Uterus (tissue), 4 donors: ENCODE measurements at places on chromosomes 1 and 21. TPM values are rescaled to one million over a fixed set of nuclear protein-coding genes. Genes with fewer than 3 reads are reported as not detected.

DNA sequence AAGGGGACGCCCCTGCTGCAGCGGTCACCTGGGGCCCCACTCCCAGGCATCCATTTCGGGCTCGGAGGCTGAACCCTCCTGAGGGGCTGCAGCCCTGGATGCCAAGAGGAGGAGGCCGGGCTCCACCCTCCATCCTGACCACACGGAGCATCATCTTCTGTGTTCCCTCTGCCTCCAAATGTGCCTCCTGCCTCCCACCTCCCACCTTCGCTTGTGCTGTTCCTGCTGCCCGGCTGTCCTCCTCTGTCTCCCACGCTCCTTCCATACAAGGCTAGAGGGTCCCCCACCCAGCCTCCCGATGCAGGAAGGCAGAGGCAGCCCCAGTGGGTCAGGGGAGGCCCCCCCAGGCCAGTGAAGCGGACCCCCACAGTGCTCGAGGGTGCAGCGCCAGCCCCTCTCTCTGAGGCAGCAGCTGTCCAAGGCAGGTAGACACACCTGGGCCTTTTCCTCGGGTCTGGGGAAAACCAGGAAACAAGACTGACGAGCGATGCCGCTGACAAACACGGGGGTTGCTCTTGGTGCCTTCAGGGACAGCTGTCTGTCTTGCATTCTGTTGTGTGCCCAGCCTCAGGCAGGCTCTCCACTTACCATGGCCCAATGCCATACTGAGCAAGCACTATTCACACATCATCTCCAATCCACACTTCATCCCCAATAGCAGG lies 16.8 kb upstream of the PLEKHG5 start:
- no peak for DNase-seq

DNA sequence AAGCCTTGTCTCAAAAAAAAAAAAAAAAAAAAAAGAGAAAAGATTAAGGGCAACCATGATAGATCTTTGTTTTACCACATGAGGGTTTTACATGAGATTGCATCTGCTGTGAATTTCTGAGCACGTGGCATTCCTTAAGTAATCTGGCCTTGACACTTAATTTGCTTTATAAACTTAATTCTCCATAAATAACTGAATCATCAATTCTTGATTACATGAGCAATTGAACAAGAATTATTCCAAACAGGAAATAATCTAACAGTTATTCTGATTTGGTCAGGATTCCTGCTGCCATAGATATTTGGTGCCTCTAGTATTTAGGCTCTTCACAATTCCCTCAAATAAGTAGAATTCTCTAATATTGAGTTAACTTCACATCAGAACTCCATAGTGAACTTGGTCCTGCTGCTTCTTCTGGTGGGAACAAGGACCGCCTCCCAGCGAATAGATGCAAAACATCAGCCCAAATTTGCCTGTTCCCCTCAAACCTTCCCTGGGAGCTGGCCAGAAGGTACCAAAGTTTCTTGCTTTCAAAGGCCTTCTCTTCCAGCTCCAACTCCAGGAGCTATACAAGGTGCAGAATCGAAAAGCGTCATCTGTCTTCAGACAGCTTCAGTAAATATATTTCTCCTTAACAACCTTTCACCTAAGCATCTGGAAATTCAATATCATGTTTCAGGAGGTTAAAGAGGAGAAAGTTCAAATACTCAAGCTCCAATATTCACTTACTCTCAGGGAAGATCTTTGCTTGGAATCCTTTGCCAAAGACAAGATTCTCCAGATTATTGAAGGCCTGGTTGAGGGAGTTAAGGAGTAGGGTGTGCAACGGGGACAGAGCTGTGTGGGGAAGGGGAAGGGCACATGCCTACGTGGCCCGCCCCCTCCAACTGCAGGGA lies 1.0 kb downstream of the KRTCAP2 start:
- DNase-seq: no peak

GRCh38 chr1:185396126-185396525 lies 79.1 kb upstream of the IVNS1ABP start:
- DNase-seq: no peak

GRCh38 chr1:226688056-226688748 lies 50.9 kb downstream of the ITPKB start:
- no peak for DNase-seq

DNA sequence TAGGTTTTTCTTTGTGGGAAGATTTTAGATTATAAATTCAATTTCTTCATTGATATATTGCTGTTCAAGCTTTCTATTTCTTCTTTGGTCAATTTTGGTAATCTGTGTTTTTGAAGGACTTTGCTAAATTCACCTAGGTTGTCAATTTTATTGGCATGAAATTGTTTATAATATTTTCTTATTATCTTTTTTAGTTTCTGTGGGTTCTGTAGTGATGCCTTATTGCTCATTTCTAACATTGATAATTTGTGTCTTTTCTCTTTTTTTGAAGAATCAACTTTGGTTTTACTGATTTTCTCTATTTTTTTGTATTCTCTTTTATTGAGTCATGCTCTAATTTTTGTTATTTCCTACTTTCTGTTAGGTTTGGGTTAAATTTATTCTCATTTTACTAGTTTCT lies 123.2 kb downstream of the ADSS2 start:
- no peak for DNase-seq

GRCh38 chr1:30901798-30902581 lies 6.6 kb downstream of the SDC3 start:
- DNase-seq: peak; percentile 51

GRCh38 chr21:16388291-16388690 lies 658.5 kb downstream of the USP25 start:
- no peak for DNase-seq

GRCh38 chr21:35357041-35357780 lies 308.1 kb upstream of the RUNX1 start:
- DNase-seq: no peak

DNA sequence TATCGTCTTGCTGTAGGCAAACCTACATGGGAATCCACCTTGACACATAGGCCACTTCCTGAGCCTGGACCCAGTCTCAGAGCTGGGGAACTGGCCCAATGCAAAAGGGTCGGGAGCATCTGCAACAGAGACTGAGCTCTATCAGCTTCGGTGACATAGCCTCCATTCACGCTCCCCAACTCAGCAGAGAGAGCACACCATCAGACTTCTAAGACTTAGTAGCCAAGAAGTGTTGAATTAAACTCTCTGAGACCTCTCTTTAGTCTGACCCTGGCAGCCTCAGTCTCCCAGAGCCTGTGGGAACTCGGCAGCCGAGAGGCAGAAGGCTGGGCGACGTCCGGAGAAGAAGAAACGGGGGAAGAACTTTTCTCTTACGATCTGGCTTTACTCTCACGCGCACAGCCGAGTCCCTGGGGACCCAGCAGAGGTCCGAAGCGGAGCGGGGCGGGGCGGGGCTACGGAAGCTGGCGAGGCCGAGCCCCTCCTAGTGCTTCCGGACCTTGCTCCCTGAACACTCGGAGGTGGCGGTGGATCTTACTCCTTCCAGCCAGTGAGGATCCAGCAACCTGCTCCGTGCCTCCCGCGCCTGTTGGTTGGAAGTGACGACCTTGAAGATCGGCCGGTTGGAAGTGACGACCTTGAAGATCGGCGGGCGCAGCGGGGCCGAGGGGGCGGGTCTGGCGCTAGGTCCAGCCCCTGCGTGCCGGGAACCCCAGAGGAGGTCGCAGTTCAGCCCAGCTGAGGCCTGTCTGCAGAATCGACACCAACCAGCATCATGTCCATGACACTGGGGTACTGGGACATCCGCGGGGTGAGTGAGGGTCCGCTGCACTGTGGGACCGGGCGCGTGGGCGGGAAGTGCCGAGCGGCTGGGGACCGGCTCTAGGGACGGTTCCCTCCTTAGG lies at the start of gene GSTM4:
Gene GSTM4 (plus strand): TSS at position 485 of the 905 bp plus-strand sequence. CDS start 291 bp downstream, at position 776.
- peak; percentile 88 for DNase-seq

GRCh38 chr1:41466146-41466545 lies 18.3 kb downstream of the EDN2 start:
- DNase-seq: no peak

GRCh38 chr1:241834733-241835377 lies 13.1 kb upstream of the EXO1 start:
- no peak for DNase-seq

- DNase-seq: no peak
Observed at GRCh38 chr1:47998396-47998990, 1.3 kb upstream of the TRABD2B start.

DNA sequence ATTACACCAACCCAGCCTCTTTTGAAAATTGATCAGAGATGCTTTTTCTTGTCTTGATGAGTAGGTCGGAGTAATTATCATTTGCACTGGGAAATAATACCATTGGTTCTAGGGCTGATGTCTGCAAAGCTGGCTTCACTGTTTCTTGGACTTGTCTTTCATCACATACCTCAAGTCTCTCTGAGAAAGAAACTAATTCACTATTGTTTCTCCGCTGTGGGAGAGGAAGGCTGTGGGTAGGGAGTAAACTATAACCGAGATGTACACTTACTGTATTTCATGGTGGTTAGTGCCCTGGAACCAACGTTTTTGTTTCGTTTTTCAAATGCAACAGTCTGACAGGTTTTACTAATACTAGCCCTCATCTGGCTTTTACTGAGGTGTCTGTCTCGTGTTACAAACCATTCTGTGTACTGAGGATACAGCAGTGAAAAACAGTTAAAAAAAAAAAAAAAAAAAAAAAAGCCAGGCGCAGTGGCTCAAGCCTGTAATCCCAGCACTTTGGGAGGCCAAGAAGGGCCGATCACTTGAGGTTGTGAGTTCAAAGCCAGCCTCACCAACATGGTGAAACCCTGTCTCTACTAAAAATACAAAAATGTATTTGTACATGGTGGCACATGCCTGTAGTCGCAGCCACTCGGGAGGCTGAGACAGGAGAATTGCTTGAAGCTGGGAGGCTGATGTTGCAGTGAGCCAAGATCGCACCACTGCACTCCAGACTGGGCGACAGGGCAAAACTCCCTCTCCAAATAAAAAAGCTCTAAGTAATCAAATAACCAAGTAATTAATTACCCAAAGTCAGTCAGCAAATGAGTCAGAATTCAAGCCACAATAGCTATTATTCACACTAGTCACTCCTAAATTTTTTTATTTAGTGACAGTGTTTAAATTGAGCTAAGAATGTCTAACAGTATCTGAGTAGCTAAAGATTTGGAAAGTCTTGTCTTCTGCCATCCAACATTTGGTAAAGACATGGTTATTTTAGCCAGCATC lies 23.3 kb downstream of the TOMM20 start:
- DNase-seq: no peak

GRCh38 chr1:22829309-22829989 lies 118.8 kb downstream of the EPHB2 start:
- no peak for DNase-seq

GRCh38 chr1:61095470-61095812 lies 13.1 kb downstream of the NFIA start:
- no peak for DNase-seq

DNA sequence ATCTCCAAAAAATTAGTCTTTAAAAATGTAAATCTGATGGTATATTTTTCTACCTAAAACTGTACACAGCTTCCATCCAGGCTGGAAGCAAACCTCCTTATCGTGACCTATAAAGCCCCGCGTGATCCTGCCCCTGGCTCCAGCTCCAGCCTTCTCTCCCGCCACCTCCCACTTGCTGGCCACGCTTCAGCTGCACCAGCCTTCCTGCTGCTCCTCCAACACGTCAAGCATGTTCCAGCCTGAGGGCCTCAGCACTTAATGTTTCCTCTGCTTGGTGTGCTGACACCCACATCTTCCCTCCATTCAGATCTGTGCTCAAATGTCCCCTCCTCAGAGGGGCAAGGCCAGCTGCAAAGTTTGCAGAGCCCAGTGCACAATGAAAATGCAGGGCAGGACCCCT lies 123.5 kb upstream of the MAGI3 start:
- no peak for DNase-seq

DNA sequence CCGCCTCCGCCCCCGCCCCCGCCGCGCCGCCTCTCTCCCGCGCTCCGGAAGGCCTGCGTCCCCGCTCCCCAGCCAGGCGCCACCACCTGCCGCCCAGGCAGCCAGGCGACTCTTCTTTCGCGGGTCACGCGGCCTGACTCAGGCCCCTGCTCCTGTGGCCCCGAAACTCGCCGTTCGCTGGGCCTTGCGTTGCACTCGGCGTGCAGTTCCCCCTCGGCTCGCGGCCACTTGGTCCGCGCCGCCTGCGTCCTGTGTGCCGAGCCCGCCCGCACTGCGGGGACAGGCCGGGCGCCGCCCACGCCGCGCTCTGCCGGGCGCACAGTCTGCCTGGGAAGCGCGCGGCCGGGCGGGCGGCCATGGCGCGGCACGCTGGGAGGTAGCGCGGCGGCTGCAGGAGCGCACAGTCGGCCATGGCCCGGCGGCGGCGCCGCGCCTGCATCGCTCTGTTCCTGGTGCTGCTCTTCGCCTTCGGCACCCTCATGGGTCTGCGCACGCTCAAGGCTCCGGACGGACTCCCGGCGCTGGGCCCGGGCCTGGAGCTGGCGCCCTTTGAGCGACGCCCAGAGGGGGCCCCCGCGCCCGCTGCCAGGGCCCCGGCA lies at the start of gene MANEAL:
Gene MANEAL (plus strand): TSS at position 75 of the 599 bp plus-strand sequence. CDS start 336 bp downstream, at position 411.
- no peak for DNase-seq

GRCh38 chr1:197787056-197787455 lies 11.8 kb upstream of the DENND1B start:
- no peak for DNase-seq

- DNase-seq: no peak
Observed at GRCh38 chr1:92168657-92169056, 49.1 kb upstream of the C1orf146 start.

- DNase-seq: peak; percentile 89
Observed at GRCh38 chr1:39076127-39076798, 50.1 kb downstream of the NDUFS5 start.

GRCh38 chr1:151143986-151144385 lies 2.4 kb downstream of the SEMA6C start:
- no peak for DNase-seq

DNA sequence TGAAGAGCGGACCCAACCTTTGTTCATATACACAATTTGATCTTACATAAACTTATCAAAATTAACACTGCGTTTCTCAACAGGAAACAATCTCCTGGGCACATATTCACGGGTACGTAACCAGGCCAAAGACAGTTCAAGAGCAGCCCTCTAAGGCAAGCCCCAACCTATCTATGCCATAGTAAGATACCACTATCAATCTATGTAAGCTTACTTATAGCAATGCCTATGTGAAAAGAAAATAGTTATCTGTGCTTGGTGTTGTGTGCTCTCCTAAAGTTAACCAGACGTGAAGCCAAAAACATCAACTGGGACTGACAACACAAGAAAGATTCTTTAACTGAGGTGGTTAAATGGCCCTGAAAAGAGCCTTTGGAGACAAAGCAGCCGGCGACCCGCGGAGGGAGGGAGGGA lies 49.4 kb upstream of the BOLA1 start:
- DNase-seq: no peak

GRCh38 chr1:71240656-71241055 lies 159.8 kb upstream of the ZRANB2 start:
- no peak for DNase-seq

GRCh38 chr21:42489006-42489563 lies 6.9 kb downstream of the RSPH1 start:
- no peak for DNase-seq

- no peak for DNase-seq
Observed at GRCh38 chr1:25572708-25573590, 29.5 kb downstream of the LDLRAP1 start.

TMEM82 gene
- not detected for total RNA-seq

DMBX1 gene
- total RNA-seq: not detected

HES3 gene
- not detected for total RNA-seq

CD34 gene
- 135 TPM for total RNA-seq
